CD4-positive, alpha-beta T cell treated with Interleukin-10 for 1 hour (primary cell): ENCODE measurements at places on chromosomes 16 and 17.

DNA sequence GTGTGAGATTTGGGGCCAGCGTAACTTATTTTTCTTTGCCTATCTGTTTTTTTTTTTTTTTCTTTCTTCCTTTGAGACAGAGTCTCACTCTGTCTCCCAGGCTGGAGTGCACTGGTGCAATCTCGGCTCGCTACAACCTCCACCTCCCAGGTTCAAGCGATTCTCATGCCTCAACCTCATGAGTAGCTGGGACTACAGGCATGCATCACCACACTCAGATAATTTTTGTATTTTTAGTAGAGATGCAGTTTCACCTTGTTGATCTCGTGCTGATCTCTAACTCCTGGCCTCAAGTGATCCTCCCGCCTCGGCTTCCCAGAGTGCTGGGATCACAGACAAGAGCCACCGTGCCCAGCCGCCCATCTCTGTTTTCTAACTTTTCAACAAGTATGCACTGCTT is 63.4 kb downstream of the VPS35L start:
- DNase-seq: no peak

DNA sequence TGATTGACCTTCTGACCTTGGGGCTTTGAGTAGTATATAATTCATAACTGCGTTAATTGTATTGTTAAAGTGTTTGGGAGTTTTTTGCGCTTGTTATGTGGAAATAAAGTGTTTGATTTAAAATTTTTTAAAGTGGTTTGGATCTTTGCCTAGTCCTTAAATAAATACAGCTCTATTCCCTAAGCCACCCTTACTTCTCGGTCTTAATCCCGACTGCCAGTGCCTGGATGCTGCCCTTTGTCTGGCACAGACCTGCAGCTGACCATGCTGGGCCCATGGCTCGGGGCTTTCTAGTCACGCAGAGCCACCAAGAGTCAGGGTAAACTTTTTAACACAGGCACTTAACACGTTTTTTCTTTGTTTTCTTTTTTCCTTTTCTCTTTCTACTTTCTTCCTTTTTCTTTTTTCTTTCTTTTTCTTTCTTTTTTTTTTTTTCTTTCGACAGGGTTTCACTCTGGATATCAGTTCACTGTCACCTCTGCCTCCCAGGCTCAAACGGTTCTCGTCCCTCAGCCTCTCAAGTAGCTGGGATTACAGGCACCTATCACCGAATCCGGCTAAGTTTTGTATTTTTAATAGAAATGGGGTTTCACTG is 19.6 kb upstream of the SLC5A11 start:
- DNase-seq: no peak

DNA sequence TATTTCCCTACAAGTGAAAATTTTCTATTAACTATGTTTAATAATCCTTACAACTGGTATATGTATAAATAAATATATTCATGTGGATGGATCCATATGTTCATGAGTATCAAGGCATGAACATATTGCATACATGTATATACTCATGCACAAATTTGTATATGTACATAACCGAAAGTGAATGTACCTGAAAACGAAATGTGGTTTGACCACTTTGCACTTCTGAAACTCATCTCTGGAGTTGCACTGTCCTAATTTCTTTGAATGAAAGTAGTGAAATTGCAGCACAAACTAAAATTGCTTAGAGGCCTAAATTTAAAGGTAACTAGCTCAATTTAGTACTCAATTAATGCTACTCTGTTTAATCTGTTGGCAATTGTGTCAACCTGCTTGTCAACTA is 27.4 kb upstream of the GNAO1 start:
- DNase-seq: no peak

- no peak for DNase-seq
These were observed 181.1 kb downstream of the SEC14L1 start for GRCh38 chr17:77321649-77322513.

GRCh38 chr16:49661465-49662187 is 194.3 kb downstream of the ZNF423 start:
- DNase-seq: no peak

DNA sequence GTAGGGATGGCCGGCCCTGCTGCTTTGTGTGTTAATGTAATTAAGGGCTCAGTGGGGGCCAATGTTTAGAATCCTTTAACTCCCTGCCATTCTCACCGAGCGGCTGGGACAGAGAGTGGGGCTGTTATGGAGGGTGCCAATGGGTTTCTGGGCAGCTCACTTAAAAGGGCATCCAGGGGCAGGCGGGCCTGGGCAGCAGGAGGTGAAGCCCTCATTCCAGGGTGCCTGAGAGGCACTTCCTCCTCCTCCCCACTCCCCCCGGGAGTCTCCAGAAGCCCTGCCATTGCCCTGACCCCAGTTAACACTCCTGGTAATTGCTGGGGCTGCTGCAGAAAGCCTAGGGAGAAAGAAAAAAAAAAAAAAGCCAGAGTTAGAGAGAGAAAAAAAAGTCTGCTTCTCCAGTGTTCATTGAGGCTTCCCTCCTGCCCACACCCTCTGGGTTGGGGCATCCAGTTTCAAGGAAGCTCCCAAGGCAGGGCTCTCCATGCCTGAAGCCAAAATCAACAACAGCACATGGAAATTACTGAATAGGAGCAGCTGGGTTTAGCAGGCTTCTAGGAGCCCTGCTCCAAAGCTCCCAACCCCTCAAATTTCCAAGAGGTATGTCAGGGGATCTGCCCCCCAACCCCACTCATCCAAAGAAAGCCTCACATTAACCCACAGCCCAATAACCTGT is 28.0 kb downstream of the CUEDC1 start:
- DNase-seq: no peak

DNA sequence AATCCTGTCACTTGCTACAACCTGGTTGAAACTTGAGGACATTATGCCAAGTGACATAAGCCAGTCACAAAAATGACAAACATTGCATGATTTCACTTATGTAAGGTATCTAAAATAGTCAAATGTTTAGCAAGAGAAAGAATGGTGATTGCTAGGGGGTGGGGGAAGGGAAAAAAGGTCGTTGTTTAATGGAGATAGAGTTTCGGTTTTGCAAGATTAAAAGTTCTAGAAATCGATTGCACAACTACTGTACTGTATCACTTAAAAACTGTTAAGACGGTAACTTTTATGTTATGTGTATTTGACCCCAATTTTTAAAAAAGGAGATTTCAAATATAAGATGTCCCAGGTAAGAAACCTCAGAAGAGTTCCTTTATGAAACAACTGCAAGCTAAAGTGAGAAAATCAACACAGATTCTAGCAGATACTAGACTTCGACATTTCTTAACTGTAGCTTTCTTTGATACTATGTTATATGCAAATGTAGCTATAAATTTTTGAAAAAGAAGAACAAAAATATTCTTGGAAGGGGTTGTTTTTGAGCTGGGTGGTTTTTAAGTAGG is 5.9 kb downstream of the MEOX1 start:
- no peak for DNase-seq

DNA sequence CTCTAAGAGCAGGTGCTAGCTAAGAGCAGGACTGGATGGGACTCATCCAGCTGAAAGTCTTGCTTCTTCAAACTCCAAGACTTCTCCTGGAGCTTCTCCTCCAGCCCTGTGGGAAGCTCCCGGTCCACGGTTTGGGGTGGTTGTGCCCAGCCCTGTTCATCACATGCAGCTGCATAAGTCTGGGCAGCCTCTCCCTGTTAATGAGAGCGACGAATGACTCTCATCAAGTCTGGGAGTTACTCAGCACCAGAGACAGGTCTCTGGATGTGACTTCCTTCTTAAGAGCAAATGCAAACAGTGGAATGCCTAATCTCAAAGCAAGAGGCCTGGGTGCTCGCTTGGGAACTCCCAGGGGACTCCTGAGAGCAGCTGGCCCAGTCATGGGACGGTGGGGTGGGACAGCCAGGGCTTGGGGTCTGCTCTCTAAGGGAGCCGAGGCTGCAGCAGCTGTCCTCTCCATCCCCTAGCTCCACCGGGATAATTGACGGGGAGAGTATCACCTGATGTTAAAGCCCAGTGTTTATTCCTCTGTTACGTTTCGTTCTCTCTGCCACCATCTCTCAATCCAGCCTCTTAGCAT is 35.3 kb upstream of the CRHR1 start:
- DNase-seq: no peak

- DNase-seq: no peak
These were observed 10.3 kb downstream of the TOB1 start for GRCh38 chr17:50855708-50856330.

DNA sequence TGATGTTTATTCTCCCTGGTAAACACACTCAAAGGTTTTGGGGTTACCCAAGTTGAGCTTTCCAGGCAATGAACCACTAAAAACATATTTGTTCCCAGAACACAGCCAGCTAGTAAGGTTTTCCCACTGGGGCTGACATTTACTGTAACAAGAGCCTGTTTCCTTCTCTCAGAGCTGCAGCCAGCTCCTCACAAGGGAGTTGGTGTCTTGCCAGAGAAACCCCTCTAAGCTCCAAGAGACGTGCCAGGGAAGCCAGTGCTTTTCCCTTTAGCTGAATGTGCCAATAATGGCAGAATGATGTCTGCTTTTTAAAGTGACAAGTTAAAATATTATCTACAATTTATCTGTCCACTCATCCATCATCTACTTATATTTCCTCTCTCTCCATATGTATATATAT is 170.8 kb upstream of the RBFOX1 start:
- no peak for DNase-seq

GRCh38 chr16:49556249-49556605 is 182.6 kb downstream of the C16orf78 start:
- no peak for DNase-seq

- no peak for DNase-seq
These were observed 80.6 kb downstream of the IRF8 start for GRCh38 chr16:85979605-85980004.

GRCh38 chr17:75194879-75195278 is 10.6 kb upstream of the NUP85 start:
- no peak for DNase-seq

- no peak for DNase-seq
These were observed 19.3 kb downstream of the CD2BP2 start for GRCh38 chr16:30335598-30336474.

DNA sequence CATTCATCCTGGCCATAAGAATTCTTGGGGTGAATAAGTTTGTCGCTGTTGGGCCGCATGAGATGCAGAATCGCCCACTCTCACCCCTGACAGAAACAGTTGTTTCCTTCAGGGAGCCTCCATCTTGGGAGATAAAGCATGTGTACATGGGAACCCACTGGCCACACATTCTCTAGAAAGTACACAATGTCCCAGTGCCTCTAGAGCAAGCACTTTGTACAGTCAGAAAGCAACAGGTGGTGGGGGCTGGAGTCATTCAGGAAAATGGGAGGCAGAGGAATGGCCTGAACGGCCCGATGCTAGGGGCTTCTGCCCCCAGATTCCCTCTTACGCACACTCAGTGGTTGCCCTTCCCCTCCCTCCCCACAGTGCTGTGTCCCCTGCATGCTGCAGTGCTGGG is 16.1 kb downstream of the ACE start:
- DNase-seq: no peak

- peak; percentile 70 for DNase-seq
These were observed 17.5 kb downstream of the COG7 start for GRCh38 chr16:23435500-23435899.

GRCh38 chr16:13940397-13940933 is 20.5 kb downstream of the ERCC4 start:
- no peak for DNase-seq

DNA sequence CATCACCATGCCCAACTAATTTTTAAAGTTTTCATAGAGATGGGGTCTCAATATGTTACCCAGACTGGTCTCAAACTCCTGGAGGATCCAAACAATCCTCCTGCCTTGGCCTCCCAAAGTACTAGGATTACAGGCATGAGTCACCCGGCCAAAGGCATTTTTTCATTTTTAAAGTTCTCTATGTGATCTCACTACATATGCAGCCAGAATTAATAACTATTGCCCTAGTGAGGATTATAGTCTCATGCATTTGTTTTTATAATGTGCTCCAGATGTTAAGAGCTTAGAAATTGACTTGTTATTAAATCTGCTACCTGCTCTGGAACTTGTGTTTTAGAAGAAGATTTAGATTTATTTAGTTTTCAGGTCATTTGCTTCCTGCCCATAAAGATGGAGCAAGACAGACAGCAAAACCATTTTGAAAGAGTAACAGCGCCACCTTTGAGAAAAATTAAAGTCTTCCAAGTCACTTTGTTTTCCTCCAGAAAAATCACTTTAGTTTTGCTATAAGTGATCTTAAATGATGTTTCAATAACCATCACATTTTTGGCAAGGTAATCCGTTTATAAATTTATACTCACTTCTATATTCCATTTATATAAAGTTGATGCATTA is 79.5 kb downstream of the CA4 start:
- no peak for DNase-seq

GRCh38 chr17:49120166-49120565 is 12.4 kb upstream of the B4GALNT2 start:
- no peak for DNase-seq

- DNase-seq: no peak
These were observed 7.2 kb upstream of the FOXF1 start for GRCh38 chr16:86502856-86503748.

DNA sequence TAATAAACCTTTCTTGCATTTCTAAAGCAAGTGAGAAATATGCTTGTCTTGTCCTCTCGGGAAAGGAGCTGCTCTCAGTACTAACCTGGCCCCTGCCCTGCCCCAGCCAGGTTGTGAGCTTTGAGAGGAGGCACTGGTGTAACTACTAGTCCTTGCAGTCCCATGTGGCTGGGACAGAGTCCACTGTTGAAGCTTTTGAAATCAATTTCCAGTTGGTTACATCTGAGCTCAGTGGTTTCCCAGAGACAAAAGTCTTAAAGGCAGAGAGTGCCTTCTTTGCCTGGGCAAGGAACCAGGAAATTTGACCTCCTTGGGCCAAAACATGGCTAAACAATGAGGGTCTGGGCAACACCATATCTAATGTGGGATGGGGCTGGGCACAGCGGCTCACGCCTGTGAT is 48.7 kb downstream of the GSG1L start:
- no peak for DNase-seq

GRCh38 chr16:82972331-82972919 is 345.7 kb downstream of the CDH13 start:
- no peak for DNase-seq

GRCh38 chr16:27822996-27823395 is 240.5 kb downstream of the GSG1L start:
- DNase-seq: no peak

- no peak for DNase-seq
These were observed 165.1 kb downstream of the HS3ST2 start for GRCh38 chr16:22979038-22979437.

DNA sequence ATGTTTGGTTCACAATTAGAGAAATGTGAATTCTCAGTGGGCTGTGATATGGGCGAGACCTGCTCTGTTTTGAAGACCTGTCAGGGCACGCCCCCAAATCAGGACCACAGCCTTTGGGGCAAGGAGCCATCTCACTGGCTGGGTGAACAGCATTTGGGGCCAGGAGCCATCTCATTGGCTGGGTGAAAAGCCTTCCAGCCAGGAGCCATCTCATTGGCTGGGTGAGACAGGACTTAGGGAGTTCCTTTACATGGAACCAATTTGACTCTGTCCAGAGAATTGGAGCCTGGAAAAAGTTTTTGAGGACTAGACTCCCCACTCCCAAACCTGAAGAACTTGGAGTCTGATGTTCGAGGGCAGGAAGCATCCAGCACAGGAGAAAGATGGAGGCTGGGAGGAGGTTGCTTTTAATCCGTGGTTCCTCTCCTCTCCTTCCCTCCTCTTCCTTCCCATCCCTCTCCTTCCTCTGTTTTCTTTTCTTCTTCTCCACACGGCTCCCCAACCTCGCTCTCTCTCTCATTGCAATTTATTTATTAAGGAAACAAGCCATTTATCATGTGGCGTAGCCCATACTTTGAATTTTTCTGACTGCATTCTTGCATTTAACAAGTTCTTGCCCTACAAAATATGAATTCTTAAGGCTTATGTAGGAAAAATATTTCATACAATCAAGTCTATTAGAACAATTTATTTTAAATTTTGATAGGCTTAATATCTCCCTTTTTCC is 19.7 kb downstream of the FOXL1 start:
- no peak for DNase-seq

- no peak for DNase-seq
These were observed 43.2 kb downstream of the SREBF1 start for GRCh38 chr17:17793378-17794214.
